Tracheal epithelial cell (primary cell): ENCODE measurements at places on chromosomes 2 and 18. TPM values are rescaled to one million over a fixed set of nuclear protein-coding genes. Genes with fewer than 3 reads are reported as not detected.

Gene ZNF516
- total RNA-seq = 24.5 and 34.2 TPM in 2 replicates

Gene ANKRD30BL
- total RNA-seq = under 0.01 TPM in 1 of 2 replicates, not detected in the other

Gene GALNT14
- 12.8 and 28.2 TPM in 2 replicates for total RNA-seq

Gene FRZB
- total RNA-seq = under 0.01 TPM in 1 of 2 replicates, not detected in the other

Gene HRH4
- total RNA-seq = under 0.01 and 0.64 TPM in 2 replicates

Gene TMEM182
- 3.6 and 4.3 TPM in 2 replicates for total RNA-seq

Gene C2orf72
- 0.24 TPM in 1 of 2 replicates, not detected in the other for total RNA-seq
